Esophagus muscularis mucosa (tissue), 4 donors: ENCODE measurements at places on chromosomes 16 and 17. TPM values are rescaled to one million over a fixed set of nuclear protein-coding genes. Genes with fewer than 3 reads are reported as not detected.
A peak's percentile ranks its signal among the peaks of the same experiment; 100 is the strongest.

DNA sequence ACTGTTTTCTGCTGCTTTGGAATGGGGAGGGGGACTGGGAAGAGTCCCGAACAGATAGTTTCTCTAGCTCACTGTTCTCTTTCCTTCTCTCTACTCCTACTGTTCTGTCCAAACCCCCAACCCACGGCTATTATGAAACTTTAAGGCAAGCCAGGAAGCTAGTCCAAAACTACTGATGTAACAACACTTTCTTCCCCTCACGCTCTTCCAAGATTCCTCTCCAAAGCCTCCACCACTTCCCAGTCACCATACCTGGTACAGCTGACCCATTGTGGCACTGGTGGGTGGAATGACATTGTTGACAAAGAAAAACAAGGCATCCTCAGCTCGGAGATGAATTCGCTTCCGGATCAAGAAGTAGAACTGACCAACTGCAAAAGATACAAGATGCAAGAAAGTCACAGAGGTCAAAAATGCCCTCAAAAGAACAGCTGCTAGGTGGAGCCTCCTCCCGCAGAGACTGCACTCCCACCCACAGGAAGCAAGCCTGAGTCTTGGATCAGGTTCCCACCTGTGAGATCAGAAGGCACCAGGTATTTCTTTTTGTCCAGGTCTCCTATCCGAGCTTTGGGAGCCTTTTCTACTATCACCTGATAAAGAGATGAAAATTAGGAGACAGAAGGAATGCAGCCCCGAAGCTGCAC, 1.0 kb downstream of the GABARAP start:
- H3K4me1 ChIP-seq = peaks cover 35% of the 10 kb centered on the region
- DNase-seq = no peak
- H3K27me3 ChIP-seq = no peaks in the 10 kb centered on the region

- H3K4me1 ChIP-seq = no peaks in the 10 kb centered on the region
- peaks cover 60% of the 10 kb centered on the region for H3K36me3 ChIP-seq
- H3K4me3 ChIP-seq = no peak overlapping the region
Observed at GRCh38 chr17:62572888-62573401, 54.5 kb upstream of the MRC2 start.

Gene KRT36
- not detected for total RNA-seq

Gene SHCBP1
- total RNA-seq = 0.42 TPM

GRCh38 chr16:56675685-56676210, 6.1 kb downstream of the MT1H start:
- H3K27me3 ChIP-seq = peaks cover 8% of the 10 kb centered on the region
- no peaks in the 10 kb centered on the region for H3K36me3 ChIP-seq
- peaks cover 9% of the 10 kb centered on the region for H3K4me1 ChIP-seq
- H3K4me3 ChIP-seq = peak overlapping the region; percentile 8
- no peak for DNase-seq

GRCh38 chr17:39706921-39707337, 7.1 kb downstream of the ERBB2 start:
- H3K4me1 ChIP-seq = peaks cover 35% of the 10 kb centered on the region
- peaks cover 51% of the 10 kb centered on the region for H3K36me3 ChIP-seq
- no peaks in the 10 kb centered on the region for H3K27me3 ChIP-seq
- H3K27ac ChIP-seq = no peak overlapping the region

Gene ZFP90
- total RNA-seq = 28.3 TPM

DNA sequence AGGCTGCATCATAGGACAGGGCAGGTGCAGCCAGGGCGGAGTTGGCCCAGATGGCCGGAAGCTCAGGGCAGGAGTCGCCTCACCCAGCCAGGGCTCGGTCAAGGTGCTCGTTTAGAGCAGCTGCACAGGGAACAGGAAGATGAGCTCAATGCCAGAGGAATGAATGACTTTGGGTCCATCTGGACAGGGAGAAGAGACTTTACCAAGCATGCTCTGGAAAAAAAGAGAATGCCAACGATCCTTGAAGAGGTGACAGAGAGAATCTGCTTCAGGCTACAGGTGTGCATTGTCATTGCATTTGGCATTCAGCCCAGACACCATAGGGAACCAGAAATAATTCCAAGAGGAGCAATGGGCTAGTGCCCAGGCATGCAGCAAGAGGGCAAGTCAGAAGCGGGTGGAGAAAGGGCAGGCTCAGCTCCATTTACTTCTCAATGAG, 6.7 kb upstream of the MPP3 start:
- no peak overlapping the region for H3K4me3 ChIP-seq
- H3K36me3 ChIP-seq = no peaks in the 10 kb centered on the region
- no peaks in the 10 kb centered on the region for H3K4me1 ChIP-seq
- no peaks in the 10 kb centered on the region for H3K27me3 ChIP-seq

GRCh38 chr16:72012607-72013006, 4.1 kb downstream of the DHODH start:
- H3K4me1 ChIP-seq = peaks cover 8% of the 10 kb centered on the region
- no peak overlapping the region for H3K4me3 ChIP-seq
- peaks cover 34% of the 10 kb centered on the region for H3K36me3 ChIP-seq
- H3K27ac ChIP-seq = no peak overlapping the region

Gene P2RX5
- 1.5 TPM for total RNA-seq

DNA sequence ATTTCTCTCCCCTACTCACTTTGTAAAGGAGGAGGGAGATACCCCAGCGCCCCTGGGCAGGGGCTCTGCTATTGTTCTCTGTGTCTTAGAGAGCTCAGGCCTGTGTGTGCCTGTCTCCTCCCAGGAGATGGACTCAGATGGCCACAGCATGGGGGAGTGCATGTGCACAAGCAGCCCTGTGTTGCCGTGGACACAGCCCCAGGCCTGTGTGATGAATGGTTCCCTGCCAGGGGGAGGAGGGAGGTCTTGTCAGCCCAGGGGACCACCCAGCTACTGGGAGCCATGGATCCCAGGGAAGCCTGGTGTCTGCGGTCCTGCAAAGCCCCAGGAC, 26.3 kb downstream of the GINS2 start:
- peaks cover 14% of the 10 kb centered on the region for H3K4me1 ChIP-seq
- H3K27ac ChIP-seq = no peak overlapping the region
- DNase-seq = no peak
- no peaks in the 10 kb centered on the region for H3K27me3 ChIP-seq
- H3K4me3 ChIP-seq = no peak overlapping the region
- peaks cover 87% of the 10 kb centered on the region for H3K36me3 ChIP-seq

DNA sequence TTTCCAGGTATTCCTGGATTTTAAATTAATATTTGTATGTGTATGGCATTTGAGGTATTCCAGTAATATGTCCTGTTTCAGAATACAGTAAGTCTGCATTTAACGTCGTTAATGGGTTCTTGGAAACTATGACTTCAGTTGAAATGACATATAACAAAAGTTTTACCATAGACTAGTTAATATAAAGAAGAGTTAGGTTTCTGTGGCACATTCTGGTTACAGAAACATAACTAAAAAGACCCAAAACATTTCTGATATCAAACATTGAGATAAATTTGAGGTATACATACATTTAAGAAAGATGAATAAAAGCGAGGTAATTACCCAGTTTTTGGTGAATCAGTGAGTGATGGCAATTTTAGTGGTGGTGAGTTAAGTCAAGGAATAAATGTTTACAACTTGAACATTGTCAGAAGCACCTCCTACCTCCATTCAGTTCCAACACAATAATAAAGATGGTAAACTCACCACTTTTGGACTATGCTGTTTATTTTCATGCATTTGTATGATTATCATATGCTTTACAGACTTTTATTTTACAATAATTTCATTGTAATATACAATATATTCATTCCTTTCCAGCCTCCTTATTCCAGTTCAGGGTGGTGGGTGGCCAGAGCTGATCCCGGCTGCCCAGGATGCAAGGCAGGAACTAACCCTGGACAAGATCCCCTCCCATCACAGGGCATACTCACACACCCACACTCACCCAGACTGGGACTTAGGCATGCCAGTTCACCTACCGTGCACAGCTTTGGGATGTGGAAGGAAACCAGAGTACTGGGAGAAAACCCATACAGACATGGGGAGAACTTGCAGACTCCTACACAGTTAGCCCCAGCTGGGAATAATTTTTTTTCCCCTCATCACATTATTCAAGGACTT, 9.7 kb downstream of the LUC7L3 start:
- peaks cover 92% of the 10 kb centered on the region for H3K4me1 ChIP-seq
- no peak overlapping the region for H3K4me3 ChIP-seq
- peak; percentile 74 for DNase-seq
- no peaks in the 10 kb centered on the region for H3K36me3 ChIP-seq
- no peaks in the 10 kb centered on the region for H3K27me3 ChIP-seq

GRCh38 chr17:27764589-27764988, 35.7 kb downstream of the NOS2 start:
- no peak overlapping the region for H3K4me3 ChIP-seq
- no peaks in the 10 kb centered on the region for H3K27me3 ChIP-seq
- no peak for DNase-seq
- H3K36me3 ChIP-seq = no peaks in the 10 kb centered on the region

Gene ZNF385C
- not detected for total RNA-seq

GRCh38 chr17:4872786-4873185, 26.6 kb upstream of the C17orf107 start:
- no peaks in the 10 kb centered on the region for H3K27me3 ChIP-seq
- no peaks in the 10 kb centered on the region for H3K4me1 ChIP-seq
- no peak overlapping the region for H3K27ac ChIP-seq
- H3K36me3 ChIP-seq = peaks cover 7% of the 10 kb centered on the region

DNA sequence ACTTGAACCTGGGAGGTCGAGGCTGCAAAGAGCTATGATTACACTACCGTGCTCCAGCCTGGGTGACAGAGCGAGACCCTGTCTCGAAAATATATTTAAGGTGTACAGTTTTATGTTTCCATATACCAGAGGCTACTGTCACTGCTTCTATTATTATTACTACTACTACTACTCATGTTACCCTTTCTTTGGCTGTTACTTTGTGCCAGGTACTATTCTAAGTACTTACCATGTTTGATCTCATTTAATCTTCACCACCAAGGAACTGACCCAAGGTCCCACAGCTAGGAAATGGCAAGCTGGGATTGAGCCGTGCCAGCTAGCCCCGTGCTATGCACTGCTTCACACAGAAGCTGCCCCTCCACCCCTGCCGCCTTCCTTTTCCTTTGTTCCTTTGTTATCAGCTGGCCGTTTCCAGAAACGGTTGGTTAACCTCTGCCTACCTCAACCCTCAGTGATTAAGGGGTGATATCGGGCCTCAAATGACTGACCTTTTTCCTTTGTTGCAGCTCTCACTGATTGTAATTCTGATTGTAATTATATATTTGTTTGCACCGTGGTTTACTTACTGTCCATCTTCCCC, 78.4 kb downstream of the ABCC1 start:
- no peaks in the 10 kb centered on the region for H3K27me3 ChIP-seq
- peaks cover 9% of the 10 kb centered on the region for H3K36me3 ChIP-seq
- peak overlapping the region; percentile 85 for H3K27ac ChIP-seq
- H3K4me3 ChIP-seq = no peak overlapping the region
- DNase-seq = no peak

DNA sequence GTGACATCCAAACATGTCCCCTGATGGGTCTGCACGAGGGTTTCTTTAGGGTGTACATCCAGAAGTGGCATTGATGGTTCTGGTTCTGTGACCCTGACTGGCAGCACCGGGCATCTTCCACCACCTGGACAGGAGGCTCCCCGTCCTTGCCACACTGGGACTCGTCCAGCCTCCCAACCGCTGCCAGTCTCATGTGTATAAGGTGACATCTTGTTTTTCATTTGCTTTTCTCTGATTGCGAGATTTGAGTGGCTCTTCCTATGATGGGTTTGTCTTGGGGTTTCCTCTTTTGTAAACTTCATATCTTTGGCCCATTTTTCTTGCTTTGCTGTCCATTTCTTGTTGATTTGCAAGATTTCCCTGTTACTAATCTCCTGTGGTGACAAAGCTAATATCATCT, 9.2 kb upstream of the LIMD2 start:
- no peak for DNase-seq
- H3K27ac ChIP-seq = no peak overlapping the region
- H3K4me1 ChIP-seq = no peaks in the 10 kb centered on the region

Gene CEMP1
- not detected for total RNA-seq
